ENCODE measurements at places on chromosomes 1 and 21.

DNA sequence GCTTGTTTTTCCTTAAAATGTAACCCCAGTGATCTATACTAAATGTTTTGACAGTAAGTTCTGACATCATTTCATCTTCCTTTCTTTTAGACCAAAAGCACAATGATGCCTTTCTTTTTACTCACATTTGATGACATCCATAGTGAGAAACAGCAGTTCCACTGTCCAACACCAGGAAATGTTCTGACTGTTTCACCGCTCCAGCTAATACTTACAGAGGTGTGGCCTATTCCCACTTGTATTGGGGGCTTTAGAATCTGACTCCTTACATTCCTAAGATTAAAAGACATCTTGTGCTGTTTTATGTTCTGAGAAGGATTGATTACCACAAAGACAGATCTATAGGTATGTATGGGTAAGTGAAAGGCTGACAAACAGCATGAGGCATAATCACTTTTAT, 1018.2 kb upstream of the PRMT6 start:
- DNase-seq = no peak

- DNase-seq = no peak
Measured at GRCh38 chr21:45011911-45012661, 62.3 kb upstream of the ADARB1 start.

DNA sequence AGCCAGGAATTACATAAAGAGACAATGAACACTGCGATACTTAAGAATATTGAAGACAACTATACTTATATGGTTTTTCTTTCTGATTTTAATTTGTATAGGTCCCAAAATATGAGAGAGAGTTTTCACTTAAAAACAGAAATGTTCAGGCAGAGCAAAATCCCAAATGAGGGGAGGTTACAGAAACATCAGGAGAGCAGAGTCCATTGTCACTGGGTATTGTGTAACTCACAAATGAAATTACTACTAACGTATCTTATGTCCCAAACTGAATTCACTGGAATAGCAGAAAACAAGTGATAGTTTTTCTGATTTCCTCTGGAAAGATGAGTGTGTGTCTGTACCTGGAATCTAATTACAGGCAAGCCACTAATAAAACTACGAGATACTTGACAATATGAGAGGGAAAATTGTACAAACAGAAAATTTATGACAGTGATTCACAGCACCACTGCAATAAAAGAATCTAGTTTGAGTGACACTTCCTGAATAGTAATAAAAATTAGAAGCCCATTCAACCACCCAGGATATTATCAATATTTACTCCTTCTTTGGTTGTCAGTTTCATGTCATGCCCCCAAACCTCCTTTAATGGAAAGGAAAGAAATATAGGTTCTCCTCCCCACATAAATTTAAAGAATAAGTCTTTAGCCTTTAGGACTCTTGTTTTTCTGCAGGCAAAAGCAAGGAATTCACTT, 522.6 kb downstream of the ADGRL2 start:
- no peak for DNase-seq

GRCh38 chr1:167856711-167857418, 57.1 kb downstream of the ADCY10 start:
- DNase-seq = no peak

DNA sequence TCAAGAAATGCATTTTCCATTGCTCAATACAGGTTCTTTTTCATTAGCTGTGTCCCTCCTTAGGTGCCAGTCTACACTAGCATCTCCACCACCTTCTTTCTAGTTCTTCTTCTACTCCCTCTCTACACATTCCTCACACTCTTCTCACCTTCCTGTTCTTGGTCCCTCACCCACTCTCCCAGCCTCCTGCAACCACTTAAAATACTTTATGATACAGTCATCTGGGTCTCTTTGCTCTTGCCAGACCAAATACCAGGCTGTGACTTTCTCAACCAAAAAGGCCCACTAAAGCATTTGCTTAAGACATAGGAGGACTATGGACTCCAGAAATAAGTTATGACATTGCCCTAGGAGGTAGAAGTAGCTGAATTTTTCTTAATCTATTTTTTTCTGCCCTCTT, 35.1 kb downstream of the PIGM start:
- DNase-seq = no peak

- no peak for DNase-seq
Measured at GRCh38 chr1:243495442-243496186, 239.8 kb downstream of the SDCCAG8 start.

DNA sequence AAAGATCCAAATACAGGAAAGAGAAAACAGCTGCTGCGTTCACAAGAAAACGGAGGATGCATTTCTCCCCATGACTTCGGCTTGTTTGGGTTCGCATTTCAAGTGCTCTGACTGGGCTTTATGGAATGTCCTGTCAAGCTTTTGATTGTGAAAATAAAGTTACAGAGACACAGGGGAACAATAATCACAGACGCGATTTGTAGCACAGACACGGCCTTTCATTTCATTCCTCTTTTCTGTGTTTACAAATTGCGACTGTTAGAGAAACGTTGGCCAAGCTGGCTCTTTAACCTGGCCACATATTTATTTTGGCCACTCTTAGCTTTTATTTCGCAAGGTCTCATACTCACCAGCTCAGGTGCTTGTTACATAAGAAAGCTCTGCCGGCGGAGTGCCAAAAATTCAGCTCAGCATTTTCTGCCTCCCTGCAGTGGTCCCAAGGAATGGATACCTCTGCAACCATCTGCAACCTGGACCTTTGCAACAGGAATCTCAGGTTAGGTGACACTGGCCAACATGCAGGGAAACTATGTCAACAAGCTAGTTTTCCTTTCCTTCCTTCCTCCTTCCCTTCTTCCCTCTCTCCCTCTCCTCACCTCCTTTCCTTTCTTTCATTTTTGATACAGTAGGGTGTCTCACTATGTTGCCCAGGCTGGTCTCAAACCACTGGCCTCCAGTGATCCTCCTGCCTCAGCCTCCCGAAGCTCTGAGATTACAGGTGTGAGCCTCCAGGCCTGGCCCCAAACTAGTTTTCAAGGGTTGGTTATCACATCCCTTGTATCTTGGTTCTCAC, 58.2 kb upstream of the SLC45A1 start:
- no peak for DNase-seq

- DNase-seq = no peak
Measured at GRCh38 chr1:12203216-12204007, 26.4 kb upstream of the VPS13D start.

DNA sequence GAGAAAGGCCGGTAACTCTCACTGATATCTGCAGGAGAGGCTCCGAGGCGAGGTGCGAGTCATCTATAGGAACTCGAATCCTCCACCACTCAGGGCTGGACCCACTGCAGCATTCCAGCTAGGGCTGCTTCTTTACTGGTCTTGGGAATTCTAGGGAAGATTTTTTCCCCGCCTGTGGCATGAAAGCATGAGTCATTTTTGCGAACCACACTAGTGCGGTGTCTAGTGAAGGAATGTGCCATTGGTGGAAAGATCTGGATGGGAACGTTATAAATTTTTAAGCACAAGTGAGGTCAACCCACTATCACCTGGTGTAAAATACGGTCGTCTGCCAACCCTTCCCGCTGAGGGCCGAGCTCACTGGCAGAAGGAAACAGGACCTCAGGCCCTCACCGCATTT, 49.7 kb downstream of the SYF2 start:
- no peak for DNase-seq

GRCh38 chr1:229879746-229880145, 187.3 kb upstream of the GALNT2 start:
- no peak for DNase-seq

DNA sequence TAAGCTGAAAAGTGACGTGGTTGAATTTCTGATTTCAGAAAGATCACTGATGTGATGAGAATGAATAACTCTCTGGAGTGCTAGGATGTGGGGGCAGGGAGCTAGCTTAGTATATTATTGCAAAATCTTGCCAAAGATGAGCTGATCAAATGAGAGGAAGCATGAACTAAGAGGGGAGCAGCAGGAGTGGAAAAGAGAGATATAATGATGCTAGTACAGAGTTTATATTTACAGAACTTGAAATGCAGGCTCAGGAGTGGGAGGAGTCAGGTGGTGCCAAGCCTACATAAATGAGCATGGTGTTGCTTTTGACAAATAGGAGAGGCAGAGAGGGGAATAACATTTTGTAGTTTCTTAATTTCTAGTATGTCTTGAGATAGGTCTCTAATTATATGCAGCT, 38.1 kb upstream of the NBL1 start:
- no peak for DNase-seq

GRCh38 chr1:42178249-42178648, 13.7 kb upstream of the GUCA2A start:
- DNase-seq = no peak

DNA sequence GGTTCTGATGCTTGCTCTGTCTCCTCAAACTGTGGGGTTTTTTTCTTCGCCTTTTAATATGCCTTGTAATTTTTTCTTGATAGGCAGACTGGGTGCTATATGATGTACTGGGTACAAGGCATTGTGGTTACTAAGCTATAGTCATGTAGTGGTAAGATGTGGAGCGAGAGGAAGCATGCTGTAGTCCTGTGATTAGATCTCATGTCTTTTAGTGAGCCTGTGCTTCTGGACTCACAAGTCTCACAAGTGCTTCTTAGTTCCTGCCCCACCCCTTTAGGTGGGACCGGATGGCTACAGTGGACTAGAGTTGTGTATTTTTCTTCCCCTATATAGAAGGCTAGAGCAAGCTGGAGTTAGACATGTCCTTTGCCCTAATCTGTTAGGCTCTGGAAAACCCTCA, 178.7 kb downstream of the DNM3 start:
- DNase-seq = peak; percentile 98

- no peak for DNase-seq
Measured at GRCh38 chr1:208499026-208499425, 254.8 kb upstream of the PLXNA2 start.

- no peak for DNase-seq
Measured at GRCh38 chr1:86154571-86155050, 2.0 kb downstream of the COL24A1 start.

DNA sequence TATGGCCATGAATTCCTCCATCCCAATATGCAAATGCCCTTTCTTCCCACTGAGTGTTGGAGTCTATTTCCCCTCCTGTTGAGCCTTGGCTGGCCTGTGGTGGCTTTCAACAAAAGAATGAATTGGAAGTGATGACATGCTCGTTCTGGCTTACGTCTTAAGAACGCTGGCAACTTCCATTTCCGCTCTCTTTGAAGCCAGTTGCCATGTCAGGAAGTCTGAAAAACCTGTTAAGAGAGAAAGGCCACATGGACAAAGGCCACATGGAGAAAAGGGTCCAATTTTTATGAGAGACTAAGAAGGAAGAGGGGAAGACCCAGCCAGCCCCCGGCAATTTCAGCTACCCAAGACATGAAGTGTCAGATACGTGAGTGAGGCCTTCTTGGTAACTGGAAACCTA, 45.6 kb upstream of the GADD45A start:
- DNase-seq = no peak

DNA sequence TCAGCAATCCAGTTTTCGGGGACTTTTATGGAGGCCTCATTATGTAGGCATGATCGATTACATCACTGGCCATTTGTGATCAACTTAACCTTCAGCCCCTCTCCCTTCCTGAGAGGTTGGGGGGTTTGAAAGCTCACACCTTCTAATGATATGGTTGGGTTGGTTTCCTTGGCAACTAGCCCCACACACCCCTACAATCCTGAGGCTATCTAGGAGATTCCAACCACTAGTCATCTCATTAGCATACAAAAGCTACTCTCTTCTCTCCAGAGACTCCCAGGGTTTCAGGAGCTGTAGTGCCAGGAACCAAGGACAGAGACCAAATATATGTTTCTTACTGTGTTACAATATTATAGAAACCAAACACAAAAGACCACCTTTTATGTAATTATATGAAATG, 35.2 kb upstream of the ZNF326 start:
- DNase-seq = no peak

DNA sequence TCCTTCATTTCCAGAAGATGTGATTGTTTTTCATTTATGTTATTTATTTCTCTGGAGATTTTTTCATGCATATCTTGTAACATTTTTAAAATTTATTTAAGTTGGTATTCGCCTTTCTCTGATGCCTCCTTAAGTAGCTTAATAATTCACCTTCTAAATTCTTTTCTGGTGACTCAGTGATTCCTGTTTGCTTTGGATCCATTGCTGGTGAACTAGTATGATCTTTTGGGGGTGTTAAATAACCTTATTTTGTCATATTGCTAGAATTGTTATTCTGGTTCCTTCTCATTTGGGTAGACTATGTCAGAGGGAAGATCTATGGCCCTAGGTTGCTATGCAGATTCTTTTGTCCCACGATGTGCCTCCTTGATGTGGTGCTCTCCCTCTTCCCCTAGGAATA, 1347.2 kb upstream of the B3GALT2 start:
- DNase-seq = no peak

DNA sequence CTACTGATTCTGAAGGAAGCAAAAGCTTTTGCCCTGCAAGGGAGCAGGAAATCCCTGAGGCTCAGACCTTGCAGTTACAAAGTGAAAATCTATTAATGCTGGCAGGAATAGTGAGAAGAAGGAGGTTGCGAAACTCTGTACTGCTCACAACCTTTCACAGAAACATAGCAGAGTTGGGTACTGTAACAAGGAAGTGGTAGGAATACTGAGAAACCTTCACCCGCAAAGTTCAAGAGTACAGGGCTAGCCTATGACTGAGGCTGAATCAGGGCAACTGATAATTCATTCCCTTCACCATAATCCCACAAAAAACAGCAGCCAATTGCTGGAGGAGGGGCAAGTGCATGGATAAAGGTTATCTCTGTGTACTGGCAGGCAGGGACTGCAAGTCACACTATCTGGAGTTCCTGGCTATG, 23.9 kb upstream of the KCTD3 start:
- DNase-seq = no peak

All from CMK (cell line).